Epithelial cell of alveolus of lung (primary cell): ENCODE measurements at places on chromosomes 5 and 9. TPM values are rescaled to one million over a fixed set of nuclear protein-coding genes. Genes with fewer than 3 reads are reported as not detected.

Gene SAXO1
- not detected in 2 replicates for total RNA-seq

Gene GAS1
- 8.5 and 16.1 TPM in 2 replicates for total RNA-seq

Gene GABRB2
- total RNA-seq, result 0.65 TPM in 1 of 2 replicates, not detected in the other

Gene TAF9
- total RNA-seq, result 50.5 and 65.2 TPM in 2 replicates

Gene MIGA2
- total RNA-seq, result 11.1 and 23.6 TPM in 2 replicates

Gene TAF11L5
- total RNA-seq, result not detected in 2 replicates

Gene PCDHGB2
- total RNA-seq, result 0.39 and 3.0 TPM in 2 replicates

Gene JAKMIP2
- 3.0 and 7.1 TPM in 2 replicates for total RNA-seq

Gene ARHGEF37
- total RNA-seq, result 0.16 and 0.78 TPM in 2 replicates

Gene SLCO6A1
- total RNA-seq, result not detected in 2 replicates

Gene CCDC112
- 5.0 and 7.2 TPM in 2 replicates for total RNA-seq

Gene ACOT12
- not detected in 2 replicates for total RNA-seq

Gene ANKRD18A
- total RNA-seq, result 0.26 TPM in 1 of 2 replicates, not detected in the other

Gene SKP2
- 22.5 and 24.0 TPM in 2 replicates for total RNA-seq

Gene DBH
- total RNA-seq, result not detected in 2 replicates

Gene PPIC
- 35.5 and 36.8 TPM in 2 replicates for total RNA-seq

Gene PTGER4
- 6.5 and 28.3 TPM in 2 replicates for total RNA-seq

Gene ADRA1B
- total RNA-seq, result 1.1 and 2.2 TPM in 2 replicates

Gene SLC6A3
- total RNA-seq, result not detected in 2 replicates

Gene PCDHAC2
- 0.39 TPM in 1 of 2 replicates, not detected in the other for total RNA-seq

Gene HEMGN
- not detected in 2 replicates for total RNA-seq

Gene TMOD1
- 0.26 and 1.5 TPM in 2 replicates for total RNA-seq

Gene PAIP2
- total RNA-seq, result 53.4 and 88.9 TPM in 2 replicates

Gene FAM169A
- under 0.01 and 0.78 TPM in 2 replicates for total RNA-seq

Gene ZFP2
- total RNA-seq, result 0.39 and 2.2 TPM in 2 replicates

Gene PCDHGA6
- 1.0 and 3.0 TPM in 2 replicates for total RNA-seq

Gene IFNK
- not detected in 2 replicates for total RNA-seq

Gene SURF2
- total RNA-seq, result 10.0 and 14.5 TPM in 2 replicates

Gene TRIO
- 61.3 and 133 TPM in 2 replicates for total RNA-seq

Gene N4BP3
- 1.6 and 2.8 TPM in 2 replicates for total RNA-seq

Gene SURF6
- total RNA-seq, result 12.8 and 18.4 TPM in 2 replicates

Gene CBY3
- total RNA-seq, result not detected in 2 replicates

Gene PCDHA8
- not detected in 2 replicates for total RNA-seq

Gene TAF1L
- under 0.01 TPM in 1 of 2 replicates, not detected in the other for total RNA-seq

Gene NSG2
- not detected in 2 replicates for total RNA-seq

Gene RANBP3L
- total RNA-seq, result 0.13 TPM in 1 of 2 replicates, not detected in the other

Gene BSPRY
- total RNA-seq, result 0.26 TPM in 1 of 2 replicates, not detected in the other

Gene TPM2
- 464 and 956 TPM in 2 replicates for total RNA-seq

Gene PCDHB5
- total RNA-seq, result 0.39 and 1.3 TPM in 2 replicates
